ENCODE measurements at places on chromosomes 3 and 15.

GRCh38 chr3:46893146-46893748 lies 15.7 kb downstream of the PTH1R start:
- DNase-seq, result no peak

GRCh38 chr3:138469874-138470273 lies 35.5 kb downstream of the ESYT3 start:
- DNase-seq, result no peak

DNA sequence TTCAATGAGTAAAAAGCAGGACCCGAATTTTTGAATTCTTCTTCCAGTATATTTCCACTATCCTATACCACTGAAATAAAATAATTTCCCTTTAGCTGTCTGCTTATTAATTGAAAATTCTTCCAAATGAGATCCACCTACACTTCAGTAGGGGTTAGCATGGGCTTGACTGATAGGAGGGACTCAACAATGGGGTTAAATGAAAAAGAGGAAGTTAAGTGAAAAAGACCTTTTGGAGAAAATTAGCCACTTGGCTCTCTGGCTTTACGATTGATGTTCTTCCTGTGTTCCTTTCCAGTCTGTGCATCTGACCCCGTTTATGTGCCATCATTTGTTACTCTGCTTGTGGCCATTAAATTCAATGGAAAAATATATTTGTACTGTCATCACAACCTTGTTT lies 54.0 kb upstream of the GCNT3 start:
- DNase-seq, result no peak

DNA sequence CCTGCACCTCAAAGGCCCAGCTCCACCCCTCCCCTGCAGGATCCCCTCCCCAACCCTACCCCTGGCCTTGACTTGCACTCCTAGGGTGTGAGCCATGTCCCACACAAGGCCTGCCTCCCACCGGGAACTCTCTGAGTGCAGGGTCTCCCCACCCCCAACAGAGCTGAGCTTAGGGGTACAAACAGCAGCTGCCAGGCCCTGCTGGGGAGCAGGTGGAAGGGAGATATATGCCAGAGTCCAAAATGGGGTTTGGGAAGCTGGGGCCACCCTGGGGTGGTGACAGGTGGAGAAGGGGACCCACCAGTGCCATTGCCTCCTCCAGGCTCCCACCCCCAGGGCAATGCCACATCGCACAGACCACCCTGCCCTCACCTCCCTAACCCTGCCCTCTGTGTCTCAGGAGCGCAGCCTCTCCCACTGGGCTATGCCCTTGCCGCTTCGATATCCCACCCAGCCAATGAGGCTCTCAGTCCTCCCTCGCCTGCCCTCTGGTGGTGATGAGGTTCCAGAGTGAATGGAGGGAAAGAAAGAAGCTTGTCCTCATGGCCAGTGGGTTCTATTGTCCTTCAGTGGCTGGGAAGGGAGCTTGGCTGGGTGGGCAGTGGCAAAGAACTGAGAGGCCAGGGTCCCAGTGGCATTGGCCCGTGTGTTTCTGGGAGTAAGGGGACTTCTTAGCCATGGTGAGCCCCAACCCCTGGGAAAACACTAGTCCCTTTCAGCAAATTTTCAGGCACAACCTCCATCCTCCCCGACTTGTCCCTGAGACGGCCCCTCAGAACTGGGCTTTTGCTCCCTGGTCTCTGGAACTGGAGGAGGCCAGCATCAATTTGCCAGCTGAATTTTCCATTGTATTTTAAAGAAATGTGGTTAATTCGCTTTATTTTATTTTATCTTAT lies 46.8 kb downstream of the CYP11A1 start:
- peak; percentile 81 for DNase-seq

DNA sequence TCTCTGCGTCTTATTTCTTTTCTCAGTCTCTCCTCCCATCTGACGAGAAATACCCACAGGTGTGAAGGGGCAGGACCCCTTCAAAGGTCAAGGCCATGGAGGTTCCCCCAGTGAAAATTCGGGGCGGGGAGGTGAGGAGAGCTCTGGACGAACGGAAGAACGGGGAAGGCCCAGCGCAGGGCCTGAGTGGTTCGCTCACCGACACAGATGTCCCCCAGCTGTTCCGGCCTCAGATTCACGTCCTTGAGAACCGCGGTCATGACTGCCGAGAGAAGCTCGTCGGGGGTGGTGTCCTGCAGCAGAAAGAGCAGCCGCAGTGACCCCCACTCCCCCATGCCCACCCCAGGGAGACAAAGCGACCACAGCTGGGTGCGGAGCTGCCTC lies 542 bp downstream of the ACAA1 start:
- DNase-seq, result no peak

GRCh38 chr3:53379898-53380297 lies 32.6 kb upstream of the DCP1A start:
- DNase-seq, result no peak

- no peak for DNase-seq
These were observed 471.8 kb downstream of the GBE1 start for GRCh38 chr3:81289676-81290075.

DNA sequence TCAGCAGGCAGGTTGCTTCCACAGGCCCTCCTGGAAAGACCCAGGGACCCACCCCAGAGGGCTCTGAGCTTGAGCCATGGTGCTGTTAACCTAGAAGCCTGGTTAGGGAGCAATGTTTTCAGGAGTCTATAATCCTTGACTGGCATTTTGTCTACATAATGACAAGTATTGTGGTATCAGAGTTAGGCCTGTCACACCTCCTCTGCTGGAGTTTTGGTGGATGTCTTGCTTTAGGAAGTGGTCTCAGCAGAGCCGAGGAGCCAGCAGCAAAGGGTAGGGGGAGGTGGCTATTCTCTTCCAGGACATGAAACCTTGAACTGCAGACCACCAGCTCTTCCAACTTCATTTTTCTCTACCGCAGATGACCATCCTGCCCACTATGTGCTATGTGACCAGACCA lies 76.1 kb downstream of the CLSTN2 start:
- DNase-seq, result no peak
